ENCODE measurements at places on chromosomes 7 and 10. TPM values are rescaled to one million over a fixed set of nuclear protein-coding genes. Genes with fewer than 3 reads are reported as not detected.

The EMX2 gene
- 0.57 TPM for total RNA-seq

The TRPV5 gene
- total RNA-seq: not detected

The DAGLB gene
- 15.3 TPM for total RNA-seq

The LRRC17 gene
- 5.7 TPM for total RNA-seq

The TYW1B gene
- 4.8 TPM for total RNA-seq

Data from placental pericyte (primary cell).